Bronchial smooth muscle cell (primary cell): ENCODE measurements at places on chromosomes 7 and 10. TPM values are rescaled to one million over a fixed set of nuclear protein-coding genes. Genes with fewer than 3 reads are reported as not detected.

TEX47 gene
- not detected in 2 replicates for total RNA-seq

SHH gene
- total RNA-seq, result not detected in 2 replicates

CDHR1 gene
- not detected in 2 replicates for total RNA-seq

VWA2 gene
- total RNA-seq, result 0.86 and 0.95 TPM in 2 replicates

PLXNA4 gene
- total RNA-seq, result 0.47 and 2.5 TPM in 2 replicates
